ENCODE measurements at places on chromosomes 12 and 14. TPM values are rescaled to one million over a fixed set of nuclear protein-coding genes. Genes with fewer than 3 reads are reported as not detected.

DHRS4 gene
- 20.0 TPM for total RNA-seq

GALC gene
- total RNA-seq, result 28.2 TPM

DNA sequence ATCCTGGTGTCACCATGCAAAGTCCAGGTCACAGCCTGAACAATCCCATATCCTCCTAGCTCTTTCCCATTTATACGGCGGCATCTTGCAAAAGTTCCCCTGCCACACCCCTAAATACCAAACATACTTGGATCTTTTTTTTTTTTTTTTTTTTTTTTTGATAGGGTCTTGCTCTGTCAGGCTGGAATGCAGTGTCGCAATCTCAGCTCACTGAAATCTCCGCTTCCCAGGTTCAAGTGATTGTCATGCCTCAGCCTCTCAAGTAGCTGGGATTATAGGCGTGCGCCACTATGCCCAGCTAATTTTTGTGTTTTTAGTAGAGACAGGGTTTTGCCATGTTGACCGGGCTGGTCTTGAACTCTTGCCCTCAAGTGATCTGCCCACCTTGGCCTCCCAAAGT, 451.3 kb downstream of the GLT1D1 start:
- no peak for DNase-seq

DNA sequence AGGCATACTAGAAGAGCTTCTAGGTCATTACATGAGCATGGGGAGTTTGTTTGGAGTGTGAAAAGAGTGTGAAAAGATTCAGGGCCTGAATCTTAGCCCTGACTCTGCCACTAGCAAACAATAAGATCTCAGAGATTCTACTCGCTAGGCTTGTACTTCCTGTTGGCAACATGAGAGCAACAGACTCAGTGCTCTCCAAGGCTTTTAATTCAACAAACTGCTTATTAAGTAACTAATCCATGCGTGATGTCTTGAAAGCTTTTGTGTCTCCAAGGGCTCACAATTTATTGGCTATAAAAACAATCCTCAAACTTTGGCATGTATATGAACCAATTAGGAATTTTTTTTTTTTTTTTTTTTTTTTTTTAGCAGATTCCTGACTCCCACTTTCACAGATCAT, 105.1 kb downstream of the STXBP6 start:
- no peak for DNase-seq

DNA sequence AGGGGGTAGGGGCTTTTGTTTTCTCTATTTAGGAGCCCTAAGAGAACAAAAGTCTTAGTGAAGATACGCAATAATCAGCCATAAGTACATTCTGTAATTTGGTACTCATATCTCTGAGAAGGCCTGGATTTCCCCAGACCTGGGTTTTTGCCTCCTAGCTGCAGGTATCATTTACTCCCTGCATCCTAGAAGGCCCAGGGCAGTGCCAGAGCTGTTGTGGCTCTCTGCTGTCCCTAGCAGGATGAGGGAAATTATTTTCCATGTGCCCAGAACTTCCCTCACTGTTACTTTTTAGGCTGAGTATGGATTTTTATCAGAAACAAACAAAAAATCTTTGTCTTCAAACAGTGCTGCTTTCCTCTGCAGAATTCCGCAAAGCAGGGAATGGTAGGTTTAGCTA, 192.5 kb upstream of the SYT1 start:
- DNase-seq, result no peak

DNA sequence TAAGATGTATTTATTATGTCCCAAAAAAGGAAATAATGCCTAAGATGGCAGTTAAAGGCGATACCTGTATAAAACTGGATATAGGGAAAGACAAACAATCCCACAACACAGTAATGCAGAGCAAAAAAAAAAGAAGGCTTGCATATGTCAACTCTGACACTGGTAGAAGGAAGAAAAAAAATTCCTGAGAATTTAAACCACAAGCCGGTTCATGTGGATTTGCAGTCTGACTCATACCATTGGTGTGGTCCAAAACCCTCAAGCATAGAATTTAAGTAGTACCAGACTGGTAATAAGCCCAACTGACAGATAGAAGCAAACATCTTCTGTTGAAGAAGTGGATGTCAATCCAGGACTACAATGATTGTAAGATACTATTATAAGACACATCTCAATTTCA, 7.2 kb downstream of the DNAI7 start:
- DNase-seq, result no peak

DNA sequence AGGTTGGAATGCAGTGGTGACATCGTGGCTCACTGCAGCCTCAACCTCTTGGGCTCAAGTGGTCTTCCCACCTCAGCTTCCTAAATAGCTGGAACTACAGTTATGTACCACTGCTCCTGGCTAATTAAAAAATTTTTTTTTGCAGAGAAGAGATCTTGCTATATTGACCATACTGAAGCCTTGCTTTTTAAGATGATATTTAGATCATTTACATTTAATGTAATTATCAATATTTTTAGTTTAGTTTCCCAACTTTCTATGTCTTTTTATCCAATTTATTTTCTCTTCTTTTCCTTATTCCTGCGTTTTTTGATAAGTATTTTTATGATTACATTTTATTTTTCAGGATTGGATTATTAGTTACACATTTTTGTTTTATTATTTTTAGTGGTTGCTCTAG, 340.1 kb downstream of the APAF1 start:
- no peak for DNase-seq

PGF gene
- not detected for total RNA-seq

DNA sequence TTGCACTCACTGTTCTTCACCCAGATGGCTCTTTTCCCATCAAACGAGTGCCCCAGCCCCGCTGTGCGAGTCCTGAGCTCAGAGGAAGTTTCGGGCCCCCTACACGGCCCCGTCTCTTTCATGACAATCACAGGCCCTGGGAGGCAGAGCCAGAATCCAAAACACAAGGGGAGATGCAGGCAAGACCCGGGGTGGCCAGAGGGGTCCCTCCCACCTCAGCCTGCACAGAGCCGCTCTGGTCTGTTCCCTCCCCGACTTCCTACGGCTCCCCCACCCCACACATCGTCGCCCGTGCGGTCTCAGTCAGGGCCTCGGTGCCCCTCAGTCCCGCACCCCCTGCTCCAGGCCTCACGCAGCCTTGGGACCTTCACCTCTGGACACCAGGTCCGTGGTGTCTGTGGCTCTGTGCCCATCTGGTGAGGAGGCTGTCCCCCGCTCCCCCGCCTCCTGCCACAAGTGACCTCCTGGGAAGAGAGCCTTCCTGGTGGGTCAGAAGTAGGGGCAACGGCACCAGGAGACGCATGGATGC, 8.9 kb downstream of the GPR132 start:
- no peak for DNase-seq

GRCh38 chr12:45246236-45246635, 30.3 kb downstream of the ANO6 start:
- DNase-seq, result no peak

DNA sequence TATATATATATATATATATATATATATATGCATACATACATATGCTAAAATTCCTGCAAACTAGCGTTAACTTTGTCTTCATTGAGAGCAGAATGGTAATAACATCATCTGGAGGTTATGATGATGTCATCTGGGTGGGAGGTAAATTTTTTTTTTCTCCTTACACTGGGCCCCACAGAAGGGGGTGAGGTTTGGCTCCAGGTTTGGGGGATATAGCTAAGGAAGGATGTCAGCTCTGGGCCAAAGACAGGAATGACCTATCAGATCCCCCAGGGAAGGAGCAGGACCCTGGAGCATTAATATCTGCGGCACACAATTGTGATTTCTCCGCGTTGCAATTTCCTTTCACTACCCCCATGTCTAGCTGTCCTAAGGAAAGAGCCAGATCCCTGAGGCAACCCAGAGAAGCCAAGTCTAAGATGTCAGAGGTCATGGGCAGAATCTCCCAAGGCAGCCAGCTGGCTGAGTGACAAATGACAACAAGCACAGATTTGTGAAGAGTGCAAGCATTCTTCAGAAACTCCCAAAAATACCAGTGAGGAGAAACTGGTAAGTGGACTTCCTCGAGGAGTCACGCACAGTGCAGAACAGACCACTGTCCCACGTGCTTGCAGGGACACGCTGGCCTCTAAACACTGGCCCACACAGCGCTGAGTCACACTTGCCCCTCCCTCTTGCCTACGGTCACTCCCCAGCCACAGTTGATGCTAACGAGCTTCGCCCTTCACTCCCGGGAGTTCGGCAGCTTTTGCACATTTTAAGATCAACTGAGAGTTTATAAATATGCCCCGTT, 9.9 kb downstream of the UBC start:
- DNase-seq, result no peak

RERGL gene
- not detected for total RNA-seq

DNA sequence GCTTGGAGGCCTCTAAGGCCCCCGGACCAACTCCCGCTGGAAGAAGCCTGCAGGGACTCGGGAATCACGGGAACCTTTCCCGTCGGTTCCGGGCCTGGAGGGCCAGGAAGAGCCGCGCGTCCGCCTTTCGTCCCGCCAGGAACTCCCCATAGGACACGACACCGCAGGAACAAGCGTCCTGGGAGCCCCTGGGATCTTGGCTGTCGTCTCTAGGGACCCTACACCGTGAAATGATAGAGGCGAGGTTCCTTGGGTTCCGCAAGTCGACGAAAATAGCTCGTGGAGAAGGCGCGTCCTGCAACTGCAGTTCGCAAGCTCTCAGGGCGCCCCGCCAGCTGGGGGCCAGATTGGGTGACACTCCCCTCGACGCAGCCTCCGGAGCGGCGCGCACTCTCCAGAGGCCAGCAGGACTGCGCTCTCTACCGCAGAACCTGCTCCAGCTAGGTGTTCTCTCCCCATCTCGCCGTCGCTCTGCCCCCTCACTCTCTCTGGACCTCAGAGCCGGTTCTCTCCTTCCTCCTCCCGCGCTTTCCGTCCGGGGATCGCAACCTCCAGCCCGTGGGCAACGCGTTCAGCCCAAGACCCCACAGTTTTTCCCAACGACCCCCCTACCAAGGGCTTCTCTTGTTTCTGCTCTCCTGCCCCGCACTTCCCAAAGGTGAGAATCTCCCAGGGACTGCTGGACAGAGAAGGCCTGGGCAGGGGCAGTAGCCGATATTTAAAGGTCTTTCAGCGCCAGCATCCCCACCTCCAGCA, 776 bp downstream of the BMP4 start:
- DNase-seq, result peak; percentile 38

PRPF39 gene
- total RNA-seq, result 54.8 TPM

DNA sequence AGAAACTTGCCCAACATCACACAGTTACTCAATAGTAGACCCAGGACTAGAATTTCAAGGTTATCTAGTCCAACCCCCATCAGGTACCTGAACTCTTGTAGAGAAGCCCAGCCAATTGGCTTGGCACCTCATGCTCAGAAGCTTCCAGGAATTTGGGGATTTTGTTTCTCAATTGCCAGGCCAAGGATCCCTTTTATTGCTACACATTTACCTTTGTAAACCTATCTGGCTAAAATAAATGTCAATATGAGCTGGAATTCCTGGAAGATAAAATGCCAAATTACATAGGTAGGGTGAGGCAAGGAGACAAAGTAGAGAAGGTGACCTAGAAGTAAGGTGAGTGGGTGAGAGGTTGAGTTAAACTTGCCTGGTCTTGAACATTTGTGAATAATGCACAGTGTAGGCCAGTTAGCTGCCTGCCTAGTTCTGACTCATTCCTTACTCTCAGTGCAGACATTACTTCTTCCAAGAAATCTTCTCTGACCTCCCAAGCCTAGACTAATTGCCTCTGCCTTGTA, 36.3 kb downstream of the SDR9C7 start:
- no peak for DNase-seq

DNA sequence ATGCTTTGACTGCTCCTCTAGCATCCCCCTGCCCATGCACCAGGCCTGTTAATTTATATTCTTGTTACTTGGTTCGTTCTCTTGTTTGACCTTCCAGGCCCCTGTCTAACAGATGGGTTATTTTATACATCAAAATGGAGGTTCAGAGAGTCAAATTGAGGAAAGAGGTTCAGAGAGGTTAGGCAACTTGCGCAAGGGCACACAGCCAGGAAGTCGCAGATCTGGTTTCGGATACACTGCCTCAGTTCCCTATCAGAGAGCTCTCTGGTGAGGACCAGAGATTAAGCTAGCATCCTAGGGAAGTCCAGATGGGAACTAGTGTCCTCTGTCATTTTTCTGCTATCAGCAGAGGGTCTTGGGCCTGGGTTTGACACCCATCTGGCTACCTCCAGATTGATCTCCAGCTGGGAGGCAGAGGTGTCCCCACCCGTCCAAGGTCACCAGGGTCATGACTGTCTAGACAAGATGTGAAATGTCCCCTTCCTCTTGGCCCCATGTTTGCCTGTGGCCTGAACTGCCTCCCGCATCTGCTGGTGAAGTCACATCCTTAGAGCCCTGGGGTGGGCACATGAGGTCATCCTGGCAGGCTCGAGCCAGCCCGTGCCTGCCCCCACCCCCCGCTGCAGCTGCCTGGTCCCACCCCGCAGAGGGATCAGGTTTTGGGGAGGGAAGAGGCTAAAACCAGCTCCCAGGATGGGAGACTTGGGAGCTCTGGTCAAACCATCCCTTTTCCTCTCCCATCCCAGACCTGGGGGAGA, 84.3 kb upstream of the NCOR2 start:
- DNase-seq, result no peak

GRCh38 chr14:68783408-68784225, 9.2 kb downstream of the ZFP36L1 start:
- no peak for DNase-seq

DNA sequence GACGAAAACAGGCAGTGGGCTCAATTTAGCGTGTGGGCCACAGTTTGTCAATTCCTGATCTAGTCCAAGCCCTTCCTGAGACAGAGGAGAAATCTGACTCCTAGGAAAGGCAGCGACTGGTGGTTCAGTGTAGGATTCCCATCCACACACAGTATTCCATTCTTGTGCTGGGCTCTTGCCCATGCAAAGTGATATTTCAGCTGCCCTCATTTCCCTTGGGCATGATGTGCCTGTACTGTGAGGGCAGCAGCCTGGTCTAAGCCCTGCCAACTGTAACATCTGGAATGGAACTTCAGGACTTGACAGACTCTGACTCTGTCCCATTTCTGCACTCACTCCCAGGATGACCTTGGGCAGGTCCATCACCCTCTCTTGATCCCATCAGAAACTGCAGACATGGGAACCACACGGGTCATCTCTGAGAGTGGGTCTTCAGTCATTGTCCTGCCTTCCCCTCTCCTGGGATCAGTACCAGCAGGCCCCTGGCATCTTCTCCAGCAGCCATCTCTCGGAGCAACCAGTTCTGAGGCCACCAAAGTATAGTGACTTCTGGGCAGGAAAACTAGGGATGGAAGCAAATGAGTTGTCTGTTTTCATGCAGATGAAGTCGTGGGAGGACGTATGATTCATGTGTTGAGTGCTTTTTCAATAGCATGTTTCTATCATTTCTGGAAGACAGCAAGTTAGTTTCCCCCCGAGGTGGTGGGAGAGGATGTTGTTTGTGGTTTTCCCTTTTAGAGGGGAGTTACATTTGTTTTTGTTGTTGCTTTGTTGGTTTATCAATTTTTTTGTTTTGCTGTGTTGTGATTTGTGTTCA, 54.2 kb upstream of the BCL2L14 start:
- no peak for DNase-seq

GRCh38 chr14:71062581-71063303, 155.5 kb downstream of the PCNX1 start:
- DNase-seq, result no peak

PRKCH gene
- total RNA-seq, result 318 TPM

DNA sequence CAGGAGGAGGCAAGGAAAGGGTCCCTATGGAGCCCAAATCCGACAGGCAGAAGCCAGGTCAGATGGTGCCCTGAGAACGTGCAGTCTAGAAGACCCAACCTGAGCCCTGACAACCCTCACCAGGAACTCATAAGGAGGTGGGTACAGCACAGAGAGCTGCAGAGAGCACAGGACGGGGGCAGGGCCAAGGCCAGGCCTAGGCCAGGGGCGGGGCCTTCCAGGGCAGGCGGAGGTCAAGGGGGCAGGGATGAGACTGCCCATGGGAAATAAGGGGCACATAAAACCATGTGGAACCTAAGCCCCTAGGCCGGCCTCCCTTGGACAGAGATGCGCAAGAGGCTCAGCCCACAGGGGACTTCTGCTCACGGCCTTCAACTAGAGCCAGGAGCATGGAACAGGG, 45.1 kb downstream of the SSH1 start:
- no peak for DNase-seq

- DNase-seq, result no peak
These were observed 117.7 kb downstream of the OTOGL start for GRCh38 chr12:80217011-80217535.
